ENCODE measurements at places on chromosomes 1 and 21.
A peak's percentile ranks its signal among the peaks of the same experiment; 100 is the strongest.

DNA sequence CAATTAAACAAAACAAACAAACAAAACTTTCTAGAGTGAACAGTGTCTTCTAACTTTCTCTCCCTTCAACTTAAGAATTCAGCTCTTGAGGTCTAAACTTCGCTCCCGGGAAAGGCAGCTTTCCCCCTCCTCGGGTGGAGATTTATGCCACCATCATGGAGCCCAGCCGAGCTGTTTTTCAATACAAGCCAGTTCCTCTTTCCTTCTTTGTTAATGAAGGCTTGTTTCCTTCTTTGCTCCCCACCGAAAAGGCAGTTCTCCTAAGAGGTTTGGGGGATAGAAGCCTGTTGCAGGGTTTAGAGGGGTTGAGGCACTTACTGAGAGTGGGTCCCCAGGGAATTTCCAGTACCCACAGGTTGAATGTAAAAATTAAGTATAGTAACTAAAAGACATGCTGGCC, 26.5 kb downstream of the OLIG1 start:
- DNase-seq = no peak

- no peak for DNase-seq
Measured at GRCh38 chr1:5221451-5221850, 567.0 kb downstream of the AJAP1 start.

- DNase-seq = no peak
Measured at GRCh38 chr1:32071758-32072621, 749 bp upstream of the TMEM39B start.

DNA sequence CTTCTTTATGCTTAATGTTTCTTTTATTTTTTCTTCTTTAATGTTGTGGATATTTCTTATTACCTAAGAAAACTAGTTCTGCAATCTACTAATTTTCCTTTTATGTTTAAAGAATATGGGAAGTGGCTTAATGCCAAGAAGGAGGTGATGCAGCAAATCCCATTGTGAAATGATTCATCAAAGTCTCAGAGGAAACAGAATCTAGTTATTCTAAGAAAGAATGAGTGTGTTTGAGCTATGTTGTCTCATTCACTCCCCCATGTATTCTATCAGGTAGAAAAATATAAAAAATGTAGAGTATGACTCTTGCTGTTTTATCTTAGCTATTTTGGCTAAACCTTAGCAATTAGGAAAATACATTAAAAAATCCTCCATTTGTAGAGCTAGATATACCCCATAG, 659.9 kb upstream of the RGS18 start:
- no peak for DNase-seq

- DNase-seq = no peak
Measured at GRCh38 chr1:151238467-151238739, 16.1 kb upstream of the PSMD4 start.

- DNase-seq = peak; percentile 50
Measured at GRCh38 chr1:3135744-3136455, 66.9 kb downstream of the PRDM16 start.

DNA sequence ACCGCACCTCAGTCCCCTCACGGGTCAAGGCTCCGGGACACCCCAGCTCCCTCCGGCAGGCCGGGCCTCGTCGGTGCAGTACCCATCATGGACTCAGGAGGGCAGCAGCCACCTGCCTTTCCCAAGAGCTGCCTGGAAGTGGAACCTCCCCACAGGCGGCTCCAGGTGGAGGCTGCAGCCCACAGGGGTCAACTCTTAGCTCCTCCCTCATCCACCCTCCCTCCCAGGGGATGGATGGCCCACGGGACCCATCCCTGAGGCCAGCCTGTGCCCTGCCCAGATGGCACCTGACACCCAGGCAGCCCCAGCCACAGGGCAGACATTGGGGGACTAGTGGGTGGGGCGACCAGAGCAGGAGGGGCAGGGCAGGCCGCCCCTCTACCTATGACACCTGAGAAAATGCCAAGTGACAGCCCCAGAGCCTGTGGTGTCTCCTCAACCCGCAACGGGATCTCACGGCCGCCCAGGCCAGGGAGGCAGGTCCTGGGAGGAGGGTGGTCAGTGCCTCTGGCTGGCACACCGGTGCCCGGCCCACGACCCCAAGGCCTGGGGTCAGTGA, 1.2 kb upstream of the ARHGEF16 start:
- peak; percentile 96 for DNase-seq

DNA sequence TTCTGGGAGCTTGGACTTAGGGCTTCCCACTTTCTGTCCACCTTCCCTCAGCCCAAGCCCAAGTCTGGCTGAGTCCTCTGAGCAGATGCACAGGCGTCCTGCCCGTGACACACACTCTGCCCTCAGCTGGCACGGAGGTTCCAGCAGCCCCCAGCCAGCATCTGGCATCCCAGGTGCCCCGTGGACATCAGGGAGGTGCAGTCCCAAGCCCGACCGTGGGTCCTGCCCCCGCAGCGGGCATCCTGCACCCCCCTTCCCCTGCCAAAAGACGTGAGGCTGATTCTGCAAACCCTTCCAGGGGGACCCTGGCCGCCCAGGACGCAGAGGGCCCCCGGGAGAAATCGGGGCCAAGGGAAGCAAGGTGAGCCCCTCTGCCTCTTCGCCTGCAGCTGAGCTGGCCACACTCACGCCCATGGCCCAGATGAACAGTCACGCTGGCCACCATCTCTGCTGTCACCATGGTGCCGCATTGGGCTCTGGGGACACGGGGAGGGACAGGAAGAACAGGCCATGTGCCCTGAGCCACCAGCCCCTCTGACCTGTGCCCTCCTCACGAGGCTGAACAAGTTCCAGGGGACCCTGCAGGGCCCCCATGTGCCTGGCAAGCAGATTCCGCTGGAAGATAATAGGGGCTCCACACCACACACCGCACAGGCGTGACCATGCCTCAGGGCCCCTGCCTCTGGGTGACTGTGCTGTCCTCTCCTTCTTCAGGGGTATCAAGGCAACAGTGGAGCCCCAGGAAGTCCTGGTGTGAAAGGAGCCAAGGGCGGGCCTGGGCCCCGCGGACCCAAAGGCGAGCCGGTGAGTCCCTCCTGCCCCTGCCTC, 20.6 kb downstream of the COL6A2 start:
- peak; percentile 20 for DNase-seq

DNA sequence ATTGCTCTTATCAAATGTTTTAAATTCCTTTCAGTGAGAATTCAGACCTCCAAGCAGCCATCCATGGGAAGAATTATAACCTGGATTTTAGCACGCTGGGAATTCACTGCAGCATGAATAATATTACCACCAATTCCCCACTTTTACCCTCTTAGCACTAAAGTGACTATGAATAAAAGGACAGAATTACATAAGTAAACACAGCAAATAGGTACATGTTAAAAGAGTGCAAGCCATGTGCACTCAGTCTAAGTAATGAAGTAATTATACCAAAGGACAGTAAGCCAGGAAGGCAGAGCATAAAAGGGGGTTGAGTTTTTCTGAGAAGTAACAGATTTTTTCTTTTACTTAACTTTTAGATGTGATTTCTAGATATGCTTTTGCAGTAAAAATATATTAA, 176.3 kb downstream of the DENND1B start:
- no peak for DNase-seq

GRCh38 chr1:29349871-29350491, 113.7 kb downstream of the PTPRU start:
- DNase-seq = no peak

GRCh38 chr1:207007352-207008033, 25.1 kb downstream of the C1orf116 start:
- peak; percentile 41 for DNase-seq

GRCh38 chr1:63784083-63784482, 10.3 kb downstream of the ROR1 start:
- DNase-seq = no peak

GRCh38 chr1:39892601-39893595, 8.8 kb downstream of the MYCL start:
- DNase-seq = peak; percentile 73

- DNase-seq = no peak
Measured at GRCh38 chr1:210669951-210670350, 341.2 kb downstream of the HHAT start.

GRCh38 chr1:214021321-214021720, 33.5 kb downstream of the PROX1 start:
- DNase-seq = no peak

GRCh38 chr1:25360596-25361581, 22.8 kb downstream of the TMEM50A start:
- no peak for DNase-seq

GRCh38 chr1:25369241-25369640, 31.1 kb downstream of the TMEM50A start:
- DNase-seq = no peak

DNA sequence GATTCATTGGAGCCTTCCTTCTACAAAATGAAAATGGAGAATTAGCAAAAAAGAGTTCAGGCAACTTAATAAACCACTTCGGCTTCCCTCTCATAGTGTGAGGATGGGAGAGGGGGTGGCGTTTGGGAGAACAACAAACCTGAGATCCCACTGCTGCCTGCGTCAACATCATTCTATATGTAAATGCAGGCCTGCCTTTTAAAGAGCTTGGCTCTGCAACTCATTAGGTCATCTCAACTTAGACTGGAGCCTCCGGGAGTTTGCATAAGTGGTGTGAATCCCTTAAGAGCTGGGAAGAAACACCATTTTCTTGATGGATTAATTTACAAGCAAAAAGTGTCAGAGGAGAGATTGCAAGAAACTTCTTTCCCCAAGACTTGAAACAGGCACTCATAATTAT, 127.6 kb upstream of the DAB1 start:
- DNase-seq = peak; percentile 17

DNA sequence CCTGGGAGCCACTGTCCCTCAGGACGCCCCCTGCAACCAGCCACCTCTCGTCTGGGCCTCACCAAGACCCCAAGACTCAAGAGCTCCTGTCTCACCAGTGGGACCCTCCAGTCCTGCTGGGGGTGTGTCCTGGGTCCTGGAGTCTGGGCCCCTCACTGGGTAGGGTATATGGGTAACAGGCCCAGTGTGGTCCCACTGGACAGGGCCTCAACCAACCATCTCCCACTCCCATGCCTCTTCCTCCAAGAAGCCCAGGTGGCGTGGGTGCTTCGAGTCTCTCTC, 725 bp upstream of the VWA1 start:
- DNase-seq = no peak

GRCh38 chr1:175182201-175182746, 10.3 kb downstream of the KIAA0040 start:
- no peak for DNase-seq

- no peak for DNase-seq
Measured at GRCh38 chr1:14941864-14942263, 211.7 kb upstream of the TMEM51 start.

DNA sequence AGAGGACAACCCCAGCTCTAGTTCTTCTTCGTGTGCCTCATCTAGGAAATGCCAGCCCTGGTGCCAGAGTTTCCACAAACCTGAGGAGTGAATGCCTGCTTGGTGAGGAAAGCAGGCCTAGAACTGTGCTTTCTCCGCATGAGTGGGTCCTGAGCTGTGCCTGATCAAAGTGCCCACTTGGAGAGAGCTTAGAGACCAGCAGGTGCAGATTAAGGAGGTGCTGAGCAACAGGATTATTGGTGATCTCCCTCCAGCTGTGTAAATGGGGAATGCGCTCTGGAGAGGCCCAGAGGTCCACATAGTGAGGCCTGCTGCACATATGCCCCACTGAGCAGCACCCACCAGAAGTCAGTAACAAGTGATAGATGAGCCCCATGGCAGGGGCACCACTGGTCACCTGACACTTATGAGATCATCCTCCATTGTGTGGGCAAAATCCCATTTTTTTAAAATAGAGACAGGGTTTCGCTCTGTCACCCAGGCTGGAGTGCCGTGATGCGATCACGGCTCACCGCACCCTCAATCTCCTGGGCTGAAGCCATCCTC, 127.2 kb upstream of the ZC3H12A start:
- DNase-seq = no peak

GRCh38 chr1:181115368-181115684, 26.8 kb downstream of the IER5 start:
- no peak for DNase-seq

DNA sequence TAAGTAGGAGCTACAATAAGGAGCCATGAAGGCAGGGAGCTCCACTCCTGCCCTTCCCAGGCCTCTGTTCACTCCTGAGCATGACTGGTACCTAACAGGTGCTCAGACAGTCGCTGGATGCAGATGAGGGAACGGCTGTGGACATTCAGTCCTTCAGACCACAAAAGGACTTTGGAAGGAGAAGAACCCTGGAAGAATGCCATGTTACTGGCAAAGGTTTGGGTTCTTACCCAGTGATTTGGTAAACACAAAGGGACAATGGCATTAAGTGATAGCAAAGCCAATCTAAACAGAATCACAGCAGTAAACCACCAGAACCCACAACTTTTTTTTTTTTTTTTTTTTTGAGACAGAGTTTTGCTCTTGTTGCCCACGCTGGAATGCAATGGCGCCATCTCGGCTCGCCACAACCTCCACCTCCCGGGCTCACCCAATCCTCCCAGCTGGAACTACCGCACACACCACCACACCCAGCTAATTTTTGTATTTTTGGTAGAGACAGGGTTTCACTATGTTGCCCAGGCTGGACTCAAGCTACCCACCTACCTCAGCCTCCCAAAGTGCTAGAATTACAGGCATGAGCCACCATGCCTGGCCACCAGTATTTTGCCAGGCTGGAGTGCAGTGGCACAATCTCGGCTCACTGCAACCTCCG, 7.5 kb upstream of the CBR3 start:
- no peak for DNase-seq

DNA sequence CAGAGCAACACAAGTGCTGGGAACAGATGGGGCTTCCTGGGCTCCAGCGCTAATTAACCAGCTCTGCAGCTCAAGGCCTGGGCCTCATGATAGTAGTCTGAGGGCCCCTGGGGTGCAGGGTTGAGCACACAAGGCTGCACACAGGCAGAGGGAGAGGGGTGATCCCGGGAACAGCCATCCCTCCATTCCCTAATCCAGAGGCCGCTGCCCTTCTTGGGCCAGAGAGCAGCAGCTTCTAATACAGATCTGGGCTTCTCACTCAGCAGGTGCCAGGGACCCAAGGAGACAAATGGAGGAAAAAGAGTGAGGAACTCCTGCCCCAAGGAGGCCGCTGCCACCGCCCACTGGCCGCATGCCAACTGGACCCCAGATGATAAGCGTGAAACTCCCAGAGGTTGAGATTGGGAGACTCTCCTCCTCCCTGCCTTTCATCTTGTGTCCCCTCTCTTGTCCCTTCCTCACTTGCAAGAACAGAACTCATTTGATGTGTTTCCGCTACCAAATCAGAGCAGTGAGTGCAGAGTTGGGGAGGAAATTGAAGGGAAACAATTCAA, 58.0 kb upstream of the IFNAR2 start:
- no peak for DNase-seq

DNA sequence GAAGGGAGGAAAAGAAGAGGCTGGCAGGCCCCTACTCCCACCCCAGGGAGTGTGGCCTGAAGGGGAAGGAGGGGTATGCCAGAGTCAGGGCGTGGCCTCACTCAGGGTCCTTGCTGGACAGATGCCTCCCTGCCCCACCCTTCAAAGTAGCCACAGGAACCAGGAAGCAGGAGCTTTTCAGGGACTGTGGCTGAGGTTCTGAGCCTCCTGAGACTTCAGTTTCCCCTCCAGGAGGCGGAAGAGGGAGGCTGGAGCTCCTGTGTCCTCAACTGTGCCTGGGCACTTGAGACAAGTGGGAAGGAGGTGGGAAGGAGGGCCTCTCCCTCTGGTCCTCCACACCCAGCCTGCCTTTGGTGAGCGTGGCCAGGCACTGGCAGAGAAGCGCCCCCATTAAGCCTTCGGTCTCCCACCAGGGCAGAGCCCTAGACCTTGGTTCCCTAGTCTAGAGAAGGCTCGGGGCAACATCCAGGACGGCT, 5.3 kb downstream of the CELSR2 start:
- peak; percentile 42 for DNase-seq
